ENCODE measurements at places on chromosomes 12 and 14. TPM values are rescaled to one million over a fixed set of nuclear protein-coding genes. Genes with fewer than 3 reads are reported as not detected.

DNA sequence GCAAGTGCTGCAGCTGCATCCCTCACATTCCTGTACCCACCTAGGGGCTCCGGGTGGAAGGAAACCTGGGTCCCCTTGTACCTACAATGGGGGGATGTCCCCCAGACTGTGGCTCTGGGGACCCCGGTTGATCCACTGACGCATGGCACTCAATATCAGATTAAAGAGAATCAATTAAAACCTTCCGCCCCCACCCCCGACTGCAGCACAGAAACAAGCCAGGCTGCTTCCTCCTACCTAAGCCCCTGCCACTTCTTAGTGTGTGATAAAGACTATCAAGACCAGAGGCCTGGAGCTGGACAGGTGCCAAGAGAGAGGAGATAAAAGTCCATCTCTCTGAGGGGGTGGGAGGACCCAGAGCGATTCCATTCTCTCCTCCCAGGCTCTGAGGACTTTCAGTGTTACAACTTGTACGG is 28.2 kb upstream of the RPLP0 start:
- peak; percentile 92 for DNase-seq

AGAP2 gene
- polyA plus RNA-seq: 1.8 TPM

GRCh38 chr12:109479761-109480160 is 2.3 kb downstream of the UBE3B start:
- no peak for DNase-seq

DNA sequence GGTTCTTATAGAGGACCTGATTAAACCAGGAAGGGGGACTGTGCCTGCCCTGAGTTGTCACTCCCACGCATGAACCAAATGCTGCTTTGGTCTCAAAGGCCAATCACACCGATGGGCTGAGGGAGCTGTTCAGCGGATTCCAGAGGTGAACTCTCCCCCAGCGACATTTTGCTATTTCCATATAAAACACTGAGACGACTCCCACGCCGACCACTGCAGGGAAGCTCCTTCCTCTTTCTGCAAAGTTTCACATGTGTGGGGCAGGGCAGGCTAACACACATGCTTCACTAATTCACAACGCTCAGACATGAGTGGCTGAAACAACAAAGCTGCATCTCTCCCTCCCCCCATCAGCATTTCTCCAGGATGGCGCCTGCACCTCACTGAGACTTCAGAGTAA is 37.8 kb upstream of the TMEM132D start:
- no peak for DNase-seq

RIPK3 gene
- 17.7 TPM for polyA plus RNA-seq

GRCh38 chr12:116954710-116955381 is 44.1 kb downstream of the FBXW8 start:
- DNase-seq: no peak

GRCh38 chr12:27382171-27382795 is 49.6 kb downstream of the BMAL2 start:
- DNase-seq: no peak

GRCh38 chr12:89437231-89437630 is 84.9 kb upstream of the DUSP6 start:
- DNase-seq: no peak

GRCh38 chr12:119068129-119068856 is 87.0 kb downstream of the SRRM4 start:
- no peak for DNase-seq

- DNase-seq: no peak
These were observed 26.7 kb upstream of the CRIP2 start for GRCh38 chr14:105447651-105448640.

DNA sequence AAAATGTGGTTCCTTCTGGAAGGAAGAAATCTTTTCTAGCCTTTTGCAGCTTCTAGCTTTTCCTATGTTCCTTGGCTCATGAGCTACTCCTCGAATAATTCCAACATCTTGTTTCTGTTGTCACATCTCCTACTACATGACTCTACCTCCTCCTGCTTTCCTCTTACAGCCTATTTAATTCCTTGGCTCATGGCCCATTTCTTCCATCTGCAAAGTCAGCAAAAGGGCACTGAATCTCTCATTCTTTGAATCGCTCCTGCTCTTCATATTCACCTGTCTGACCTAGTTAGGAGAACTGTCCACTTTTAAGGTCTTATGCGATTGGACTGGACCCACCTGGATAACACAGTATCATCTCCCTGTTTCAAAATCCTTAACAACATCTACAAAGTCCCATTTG is 15.8 kb downstream of the PRKD1 start:
- DNase-seq: no peak

VRK1 gene
- 4.6 TPM for polyA plus RNA-seq

DNA sequence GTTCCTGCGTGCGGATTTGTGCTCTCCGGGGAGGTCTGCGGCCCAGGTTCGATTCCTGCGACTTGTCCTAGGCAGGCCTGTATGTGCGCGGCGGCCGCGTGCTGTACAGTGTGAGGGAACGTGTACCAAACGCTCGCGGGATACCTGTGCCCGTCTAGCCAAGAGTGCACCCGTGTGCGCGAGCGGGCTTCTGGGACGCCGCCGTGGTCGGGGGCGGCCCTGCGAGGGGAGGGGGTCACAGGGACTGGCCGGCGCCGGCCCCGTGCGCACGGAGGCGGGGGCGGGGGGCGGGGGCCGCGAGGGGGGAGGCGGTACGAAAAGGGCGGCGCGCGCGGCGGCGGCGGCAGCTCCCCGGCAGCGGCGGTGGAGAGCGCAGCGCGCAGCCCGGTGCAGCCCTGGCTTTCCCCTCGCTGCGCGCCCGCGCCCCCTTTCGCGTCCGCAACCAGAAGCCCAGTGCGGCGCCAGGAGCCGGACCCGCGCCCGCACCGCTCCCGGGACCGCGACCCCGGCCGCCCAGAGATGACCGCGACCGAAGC is at the start of gene DLK1:
DLK1 (plus strand) TSS at position 343 of the 536 bp plus-strand sequence; CDS start at position 520, 177 bp downstream.
- DNase-seq: no peak

RTN1 gene
- 0.45 TPM for polyA plus RNA-seq

DNA sequence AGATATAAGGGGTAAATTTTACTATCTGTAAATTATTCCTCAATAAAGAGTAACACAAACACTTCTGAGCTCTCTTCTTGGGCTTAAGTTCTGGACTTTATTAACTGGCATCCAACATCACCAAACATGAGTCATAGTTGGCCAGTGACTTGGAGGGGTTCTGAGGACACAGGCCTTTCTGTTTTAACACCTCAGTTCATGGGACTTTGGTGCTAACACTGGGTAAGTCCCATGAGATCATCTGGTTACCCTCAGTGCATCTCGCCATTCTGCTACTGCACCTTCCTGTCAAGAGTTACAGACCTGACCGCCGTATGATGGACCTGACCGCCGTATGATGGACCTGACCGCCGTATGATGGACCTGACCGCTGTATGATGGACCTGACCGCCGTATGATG is 9.9 kb downstream of the SLC15A4 start:
- DNase-seq: no peak

- DNase-seq: peak; percentile 66
These were observed 243.7 kb upstream of the RGS6 start for GRCh38 chr14:71688576-71688975.

- DNase-seq: no peak
These were observed 34.7 kb upstream of the RTRAF start for GRCh38 chr14:51954657-51955056.

DNA sequence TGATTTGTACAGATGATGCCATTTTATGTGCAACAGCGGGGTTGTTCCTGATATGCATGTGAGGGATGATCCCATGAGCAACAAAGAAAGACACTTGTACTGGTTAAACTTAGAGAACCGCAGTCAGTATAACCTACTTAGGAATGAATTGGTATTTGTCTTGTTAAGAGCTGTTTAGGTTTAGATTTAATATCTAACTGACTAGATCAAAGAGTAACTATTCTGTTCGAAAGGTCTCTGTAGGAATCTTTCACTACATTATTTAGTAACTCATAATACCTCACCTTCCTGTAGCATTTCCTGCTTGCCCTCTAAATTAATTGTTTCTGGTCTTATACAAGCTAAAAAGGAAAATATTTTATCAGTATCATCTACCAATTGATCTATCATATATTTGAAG is 350.4 kb downstream of the TRHDE start:
- peak; percentile 8 for DNase-seq

- no peak for DNase-seq
These were observed 10.6 kb downstream of the SSPN start for GRCh38 chr12:26205941-26206340.

PIK3C2G gene
- polyA plus RNA-seq: 0.52 TPM

GALNT6 gene
- polyA plus RNA-seq: 20.3 TPM

GRCh38 chr12:114347861-114348260 is 58.1 kb downstream of the TBX5 start:
- DNase-seq: no peak

- no peak for DNase-seq
These were observed 61.1 kb downstream of the TESC start for GRCh38 chr12:117038023-117038680.

DNA sequence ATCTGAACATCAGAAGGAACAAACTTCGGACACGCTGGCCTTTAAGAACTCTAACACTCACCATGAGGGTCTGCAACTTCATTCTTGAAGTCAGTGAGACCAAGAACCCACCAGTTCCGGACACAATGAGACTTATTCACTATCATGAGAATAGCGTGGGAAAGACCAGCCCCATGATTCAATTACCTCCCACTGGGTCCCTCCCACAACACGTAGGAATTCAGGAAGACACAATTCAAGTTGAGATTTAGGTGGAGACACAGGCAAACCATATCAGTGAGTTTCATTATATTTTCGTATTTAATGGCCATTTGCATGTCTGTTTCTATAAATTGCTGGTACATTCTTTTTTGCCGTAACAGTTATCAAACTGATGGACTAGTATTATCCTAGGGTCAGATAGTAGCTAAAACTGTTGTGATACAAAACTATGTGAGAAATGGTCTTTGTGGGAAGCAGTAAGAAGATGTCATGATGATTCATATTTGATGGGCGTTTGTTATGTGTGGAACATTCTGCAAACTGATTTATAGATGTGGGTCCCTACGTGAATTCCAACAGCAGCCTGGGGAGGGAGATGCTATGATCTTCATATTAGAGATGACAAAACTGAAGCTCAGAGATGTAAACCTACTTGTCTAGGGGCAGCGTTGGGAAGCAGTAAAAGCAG is 282.4 kb upstream of the TMEM132C start:
- DNase-seq: no peak

DNA sequence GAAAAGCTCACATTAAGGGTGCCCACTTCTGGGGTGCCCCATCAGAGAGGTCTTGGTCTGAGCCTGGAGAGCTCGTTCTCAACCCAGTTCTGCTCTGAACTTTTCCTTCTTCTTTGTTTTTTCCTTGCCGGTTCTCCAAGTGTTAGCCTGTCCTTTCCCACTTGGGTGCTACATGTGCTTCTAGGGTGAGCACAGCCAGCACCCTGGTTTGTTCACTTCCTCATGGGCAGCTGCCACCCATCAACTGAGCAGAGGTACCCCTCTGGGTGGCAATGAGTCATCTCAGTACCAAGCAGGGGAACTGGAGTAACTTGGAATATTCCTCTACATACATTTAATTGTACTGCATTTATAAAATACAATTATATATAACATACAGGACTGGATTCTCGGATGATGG is 3.9 kb upstream of the SYNE3 start:
- DNase-seq: no peak

GCH1 gene
- polyA plus RNA-seq: 47.4 TPM

GRCh38 chr14:97706819-97707218 is 909.6 kb downstream of the VRK1 start:
- DNase-seq: peak; percentile 10

ETV6 gene
- 5.1 TPM for polyA plus RNA-seq

GRCh38 chr12:3632754-3633153 is 120.2 kb downstream of the CRACR2A start:
- DNase-seq: no peak

- DNase-seq: peak; percentile 39
These were observed 23.2 kb downstream of the BORCS5 start for GRCh38 chr12:12379831-12380730.

DNA sequence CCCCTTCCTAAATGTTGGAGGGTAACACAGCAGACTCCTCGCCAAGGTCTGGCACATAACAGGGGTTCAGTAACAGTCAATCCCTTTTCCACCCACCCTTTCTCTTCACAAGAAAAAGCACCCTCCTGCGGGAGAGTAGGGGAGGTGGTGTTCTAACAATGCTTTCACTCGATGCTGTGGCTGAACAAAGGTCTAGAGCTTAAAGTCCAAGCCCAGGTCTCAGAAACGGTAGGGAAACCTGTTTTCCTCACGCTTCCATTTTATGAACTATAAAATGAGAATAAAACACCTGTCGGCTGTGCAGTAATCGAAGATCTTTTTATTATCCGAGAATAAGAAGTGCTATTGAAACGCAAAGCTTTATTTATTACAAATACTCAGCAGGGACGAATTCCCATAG is 20.9 kb upstream of the CACNA2D4 start:
- DNase-seq: peak; percentile 83

TGFB3 gene
- 3.6 TPM for polyA plus RNA-seq

PRH2 gene
- not detected for polyA plus RNA-seq

DNA sequence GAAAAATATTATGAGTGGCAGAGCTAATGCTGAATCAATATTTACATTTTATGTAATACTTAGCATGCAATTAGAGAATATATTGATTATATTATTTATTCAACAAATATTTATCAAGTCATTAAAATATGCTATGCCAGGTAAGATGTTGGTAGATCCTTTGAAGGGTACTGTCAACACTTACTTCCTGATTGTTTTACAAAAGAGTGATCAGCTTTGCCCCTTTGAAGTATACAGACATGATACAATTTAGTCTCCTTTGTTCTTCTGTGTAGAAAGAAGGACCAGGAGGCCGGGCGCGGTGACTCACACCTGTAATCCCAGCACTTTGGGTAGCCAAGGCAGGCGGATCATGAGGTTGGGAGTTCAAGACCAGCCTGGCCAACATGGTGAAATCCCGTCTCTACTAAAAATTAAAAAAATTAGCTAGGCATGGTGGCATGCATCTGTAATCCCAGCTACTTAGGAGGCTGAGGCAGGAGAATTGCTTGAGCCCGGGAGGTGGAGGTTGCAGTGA is 73.9 kb upstream of the IFNG-AS1 start:
- DNase-seq: peak; percentile 37

Data from small intestine (tissue), 16 donors.